Activated effector memory CD4-positive, alpha-beta T cell treated with Interleukin-2 at 50 U/mL for 16 hours (primary cell): ENCODE measurements at places on chromosomes 4 and X.

DNA sequence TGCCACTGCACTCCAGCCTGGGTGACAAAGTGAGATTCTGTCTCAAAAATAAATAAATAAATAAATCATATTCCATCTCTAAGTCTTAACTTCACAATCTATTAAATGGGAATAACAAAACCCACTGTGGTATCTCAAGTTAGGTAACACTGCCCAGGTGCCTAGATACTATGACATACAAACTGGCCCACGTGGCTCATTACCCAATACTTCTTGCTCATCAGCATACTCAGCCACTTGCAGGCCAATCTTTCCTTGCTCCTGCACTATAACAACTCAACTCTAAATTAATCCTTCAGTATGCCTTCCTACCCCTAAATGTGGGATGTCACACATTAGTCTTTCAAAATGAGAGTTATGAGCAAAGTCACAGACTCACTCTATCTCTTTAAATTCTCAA, 230.1 kb downstream of the OPHN1 start:
- DNase-seq = no peak

GRCh38 chrX:136143711-136144110, 3.6 kb upstream of the FHL1 start:
- no peak for DNase-seq

- DNase-seq = no peak
These were observed 4.9 kb downstream of the HUWE1 start for GRCh38 chrX:53681661-53682060.

DNA sequence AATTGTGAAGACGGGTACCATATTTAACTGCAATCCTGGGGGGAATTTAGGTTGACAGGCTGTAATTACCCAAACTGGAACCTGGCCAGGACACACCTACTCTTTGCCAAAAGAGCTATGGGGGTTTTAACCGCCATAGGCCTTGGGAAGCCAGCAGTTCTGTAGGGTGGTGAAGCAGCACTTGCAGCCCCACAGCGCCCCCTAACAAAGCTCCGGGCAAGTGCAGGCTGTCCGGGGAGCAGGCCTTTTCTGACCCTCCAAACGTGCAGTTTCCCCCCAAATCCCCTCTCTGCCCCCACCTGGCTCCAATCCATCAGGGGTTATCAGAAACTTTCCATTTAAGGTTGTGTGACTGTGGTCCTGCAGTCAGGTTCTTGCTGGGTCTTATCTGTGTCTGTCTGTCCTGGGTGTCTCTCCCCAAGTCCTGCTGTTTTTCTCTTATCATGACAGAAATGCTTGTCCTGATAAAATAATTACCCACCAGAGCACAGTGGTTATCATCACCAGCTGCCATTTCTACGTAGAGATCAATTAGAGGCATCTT, 350.9 kb downstream of the MID1IP1 start:
- DNase-seq = no peak

DNA sequence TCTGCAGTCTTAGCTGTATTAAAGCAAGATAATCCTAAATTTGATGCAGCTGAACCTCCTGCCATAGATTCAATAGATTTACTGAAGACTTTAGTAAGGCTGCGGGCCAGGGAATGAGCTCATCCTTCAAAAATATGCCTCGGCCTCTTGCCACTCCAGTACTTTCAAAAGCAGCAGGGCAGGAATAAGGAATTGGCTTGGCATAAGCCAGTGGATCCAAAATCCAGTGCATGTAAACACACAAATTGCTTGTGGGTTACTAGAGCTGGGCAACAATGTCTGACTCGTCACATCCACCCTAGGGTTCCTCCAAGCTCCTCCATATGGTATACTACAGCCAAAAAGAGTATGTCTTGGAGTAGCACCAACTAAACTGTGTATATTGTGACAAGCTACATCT, 165.0 kb downstream of the AMELX start:
- no peak for DNase-seq

DNA sequence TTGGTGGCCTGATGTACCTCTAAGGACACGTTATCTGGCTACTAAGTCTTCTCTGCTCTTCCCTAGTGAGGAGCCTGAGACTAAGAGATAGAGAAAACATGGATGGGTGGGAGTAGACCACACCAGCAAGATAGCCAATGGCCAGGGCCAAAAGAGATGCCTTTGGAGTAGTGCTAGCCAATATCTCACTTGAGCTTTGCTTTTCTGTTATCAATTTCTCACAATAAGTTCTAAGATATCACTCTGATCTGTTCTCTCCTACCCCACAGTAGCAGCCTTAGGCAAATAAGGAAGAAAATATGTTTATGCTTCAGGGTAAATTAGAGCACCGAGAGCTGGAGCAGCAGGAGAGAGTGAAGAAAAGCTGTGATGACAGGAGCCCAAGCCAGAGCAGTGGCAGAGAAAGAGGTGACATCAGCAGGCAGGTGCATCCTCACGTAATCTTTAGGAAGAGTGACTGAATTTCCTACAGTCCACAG, 343.9 kb upstream of the NOCT start:
- no peak for DNase-seq

- DNase-seq = no peak
These were observed 6.2 kb upstream of the NOX1 start for GRCh38 chrX:100880368-100880767.

- no peak for DNase-seq
These were observed 16.0 kb downstream of the CLOCK start for GRCh38 chr4:55530691-55531090.

- no peak for DNase-seq
These were observed 752 bp downstream of the MBTPS2 start for GRCh38 chrX:21840193-21840545.

DNA sequence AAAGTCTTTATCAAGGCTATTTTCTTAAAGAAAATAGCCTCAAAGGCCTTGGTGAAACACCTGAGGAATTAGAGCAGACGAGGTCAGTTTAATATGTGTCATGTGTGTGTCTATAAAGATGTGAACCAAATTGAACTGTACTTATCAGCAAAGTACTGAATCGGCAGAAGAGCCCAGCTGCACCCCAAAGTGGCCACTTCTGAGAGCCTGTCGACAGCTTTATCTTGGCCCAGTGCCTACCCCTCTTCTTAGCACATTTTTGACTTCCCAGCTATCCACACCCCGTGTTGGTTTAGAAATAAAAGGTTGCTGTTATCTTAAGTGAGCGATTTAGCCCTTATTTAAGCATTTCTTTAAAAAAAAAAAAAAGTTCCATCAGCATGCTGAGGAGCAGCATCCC, 329.7 kb downstream of the FBXW7 start:
- DNase-seq = no peak

- no peak for DNase-seq
These were observed 117.3 kb downstream of the FAT4 start for GRCh38 chr4:125432078-125432477.

DNA sequence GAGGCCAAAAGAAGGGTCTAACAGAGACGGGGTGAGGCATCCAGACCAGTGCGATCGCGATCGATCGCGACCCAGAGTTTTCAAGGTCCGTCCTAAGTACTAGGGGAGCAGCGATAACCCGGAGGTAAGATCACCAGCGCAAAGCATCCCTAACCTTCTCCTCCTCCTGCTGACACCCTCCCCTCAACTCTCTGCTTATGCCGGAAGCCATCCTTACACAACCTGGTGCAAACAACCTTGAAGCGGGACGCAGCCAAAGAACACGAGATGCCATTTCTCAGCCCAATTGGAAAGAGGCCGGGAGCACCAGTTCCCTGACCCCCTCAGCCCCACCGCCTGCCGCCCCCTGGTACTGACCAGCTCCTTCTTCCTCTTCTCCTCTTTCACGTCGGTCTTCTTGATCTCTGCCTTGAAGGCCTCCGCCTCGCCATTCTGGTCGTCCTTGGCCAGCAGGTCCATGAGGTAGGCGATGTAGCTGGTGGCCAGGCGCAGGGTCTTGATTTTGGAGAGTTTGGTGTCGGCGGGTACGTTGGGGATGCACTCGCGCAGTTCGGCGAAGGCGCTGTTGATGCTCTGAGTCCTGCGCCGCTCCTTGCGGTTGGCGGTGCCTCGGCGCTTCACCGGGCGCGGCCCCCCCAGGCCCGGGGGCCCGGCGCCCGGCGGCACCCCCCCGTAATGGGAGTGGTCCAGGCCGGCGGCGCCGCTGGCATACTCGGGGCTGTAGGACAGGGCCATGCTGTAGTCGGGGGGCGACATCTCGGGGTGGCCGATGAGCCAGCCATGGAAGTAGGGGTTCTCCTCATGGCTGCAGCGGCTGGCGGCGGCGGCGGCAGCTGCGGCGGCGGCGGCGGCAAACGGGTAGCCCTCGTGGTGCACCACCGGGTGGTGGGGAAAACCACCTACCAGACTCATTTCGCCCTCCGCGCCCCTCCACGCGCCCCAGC, 1.4 kb downstream of the HAND2 start:
- no peak for DNase-seq

- no peak for DNase-seq
These were observed 97.4 kb upstream of the S100G start for GRCh38 chrX:16552546-16552945.

DNA sequence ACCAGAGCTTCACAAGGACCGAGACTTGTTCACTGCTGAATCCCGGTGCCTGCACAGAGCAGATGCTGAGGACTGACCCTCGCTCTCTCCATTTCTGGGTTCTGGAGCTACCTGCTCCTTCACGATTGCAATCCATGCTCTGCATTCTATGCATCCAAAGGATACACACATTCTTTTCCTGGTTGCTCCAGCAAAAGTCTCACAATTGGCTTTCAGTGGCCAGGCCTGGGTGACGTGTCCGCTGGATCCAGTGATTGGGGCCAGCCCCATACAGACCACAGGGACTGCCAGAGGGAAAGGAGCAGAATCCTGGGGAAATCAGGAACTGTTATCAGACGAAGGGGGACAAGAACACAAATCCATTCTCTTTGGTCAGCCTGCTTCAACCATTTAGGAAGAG, 14.9 kb upstream of the CDKN2AIP start:
- no peak for DNase-seq

GRCh38 chr4:7007944-7008343, 35.2 kb upstream of the TADA2B start:
- no peak for DNase-seq

DNA sequence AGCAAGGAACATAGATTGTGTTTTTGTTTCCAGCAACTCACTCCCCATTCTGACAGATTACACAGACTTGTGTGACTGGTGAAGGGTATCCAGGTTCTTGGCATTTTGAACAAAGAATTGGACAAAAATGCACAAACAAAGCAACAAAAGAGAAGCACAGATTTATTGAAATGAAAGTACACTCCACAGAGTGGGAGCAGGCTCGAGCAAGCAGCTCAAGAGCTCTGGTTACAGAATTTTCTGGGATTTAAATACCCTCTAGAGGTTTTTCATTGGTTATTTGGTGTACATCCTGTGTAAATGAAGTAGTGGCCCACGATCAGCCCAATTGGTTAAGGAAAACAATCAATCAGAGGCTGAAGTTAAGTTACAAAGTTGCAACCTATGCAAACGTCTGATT, 155.0 kb upstream of the JADE1 start:
- DNase-seq = no peak

DNA sequence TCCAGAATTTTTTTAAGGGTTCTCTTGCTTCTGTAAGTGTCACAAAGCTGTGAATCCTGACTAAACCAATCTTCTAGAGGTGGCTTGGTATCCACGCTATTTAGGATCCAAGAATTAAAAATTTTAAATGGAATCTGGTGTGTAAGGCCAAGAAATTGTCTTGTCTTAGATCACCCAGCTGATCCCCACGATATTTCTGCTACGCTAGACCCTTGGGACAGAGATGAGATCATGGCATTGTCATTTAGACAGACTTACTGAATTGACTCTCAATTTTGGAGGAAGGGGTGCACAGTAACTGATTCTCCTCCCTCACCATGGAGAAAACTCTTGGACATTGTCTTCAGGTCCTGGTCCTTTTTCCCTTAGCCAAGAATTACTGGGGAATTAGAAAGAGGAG, 5.7 kb downstream of the GPRIN3 start:
- DNase-seq = no peak

- no peak for DNase-seq
These were observed 235.3 kb downstream of the PTTG2 start for GRCh38 chr4:38195486-38195885.

- no peak for DNase-seq
These were observed 164.2 kb downstream of the STIM2 start for GRCh38 chr4:27024805-27025204.

- no peak for DNase-seq
These were observed 171.8 kb upstream of the TTC29 start for GRCh38 chr4:147117431-147117830.

DNA sequence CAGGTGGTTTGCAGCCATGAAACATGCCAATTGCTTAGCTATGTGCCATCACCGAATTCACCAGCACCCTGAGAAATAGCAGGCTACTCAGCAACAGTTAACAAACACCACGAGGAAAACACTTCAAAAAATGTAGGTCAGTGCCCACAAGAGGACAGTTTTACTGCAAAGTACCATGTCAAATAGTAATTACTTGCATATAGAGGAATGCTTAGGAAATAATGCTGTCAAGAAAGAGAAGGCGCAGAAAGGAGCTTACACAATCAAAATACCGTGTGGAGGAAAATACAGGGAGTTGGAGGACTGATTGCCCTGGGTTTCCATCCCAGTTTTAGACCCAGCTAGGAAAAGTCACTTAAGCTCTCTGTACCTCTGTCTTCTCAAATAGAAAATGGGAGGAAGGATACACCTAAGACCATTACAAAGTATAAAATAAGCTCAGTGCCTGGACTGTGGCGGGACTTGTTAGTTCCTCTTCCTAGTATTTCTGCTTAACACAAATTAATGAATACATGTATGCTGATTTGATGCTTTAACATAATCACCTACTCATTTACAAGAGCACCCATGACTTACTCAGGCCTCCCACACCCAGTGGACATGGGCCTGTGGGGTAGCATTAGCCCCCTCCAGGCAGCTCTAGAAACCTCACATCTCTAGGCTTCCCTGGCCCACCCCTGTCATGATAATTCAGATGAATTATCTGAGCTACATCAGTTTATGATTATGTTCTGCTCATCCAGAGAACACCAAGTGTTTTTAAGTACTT, 44.5 kb upstream of the IL21 start:
- DNase-seq = no peak

- DNase-seq = no peak
These were observed 300.7 kb upstream of the CXXC4 start for GRCh38 chr4:104795264-104795939.

DNA sequence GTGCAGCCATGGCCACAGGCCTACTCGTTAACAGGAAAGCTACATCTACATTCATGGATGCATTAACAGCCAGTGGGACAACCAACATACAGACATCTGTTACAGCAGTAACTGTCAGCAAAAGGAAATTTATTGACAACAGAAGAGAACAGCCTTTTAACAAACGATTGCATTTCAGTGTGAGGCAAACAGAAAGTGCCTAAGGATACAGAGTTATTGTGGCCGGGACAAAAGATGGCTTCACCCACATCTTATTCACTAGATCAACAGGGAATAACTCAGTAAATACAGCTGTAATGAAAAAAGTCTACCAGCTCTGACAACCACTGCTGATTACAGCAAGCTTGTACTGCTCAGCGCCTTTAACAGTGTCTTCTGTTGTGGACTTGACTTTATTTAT, 61.5 kb upstream of the TBL1X start:
- no peak for DNase-seq

- no peak for DNase-seq
These were observed 235.6 kb upstream of the JADE1 start for GRCh38 chr4:128573781-128574508.

GRCh38 chrX:109441266-109441665, 40.6 kb downstream of the GUCY2F start:
- no peak for DNase-seq
